Adipocyte (in vitro differentiated cells): ENCODE measurements at places on chromosomes 2 and 18.
A peak's percentile ranks its signal among the peaks of the same experiment; 100 is the strongest.

- no peak for DNase-seq
These were observed 5.2 kb downstream of the CD207 start for GRCh38 chr2:70830366-70830765.

DNA sequence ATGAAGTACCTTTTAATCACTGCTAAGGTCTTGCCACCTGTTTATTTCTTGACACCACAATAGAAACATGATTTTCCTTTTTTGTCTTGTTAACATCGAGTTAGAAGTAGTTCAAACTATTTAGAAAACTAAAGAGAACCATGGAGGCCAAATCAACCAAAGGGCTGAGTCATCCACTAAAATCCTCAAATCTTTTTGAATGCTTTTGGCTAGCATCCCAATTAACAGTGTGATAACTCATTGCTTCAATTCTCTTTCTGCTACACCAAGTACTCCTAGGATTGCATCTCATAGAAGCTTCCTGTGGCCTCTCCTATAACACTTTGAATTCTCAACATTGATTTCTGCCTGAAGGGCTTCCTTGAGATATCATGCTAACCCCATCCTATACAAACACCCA lies 159.9 kb upstream of the MMADHC start:
- DNase-seq, result no peak

GRCh38 chr2:218566296-218566695 lies 1.9 kb downstream of the USP37 start:
- DNase-seq, result no peak

- no peak for DNase-seq
These were observed 5.8 kb upstream of the DGUOK start for GRCh38 chr2:73920577-73921545.

- peak; percentile 26 for DNase-seq
These were observed 2056.8 kb upstream of the CELF4 start for GRCh38 chr18:39622431-39622830.

GRCh38 chr2:236730393-236730792 lies 160.8 kb downstream of the ACKR3 start:
- no peak for DNase-seq

DNA sequence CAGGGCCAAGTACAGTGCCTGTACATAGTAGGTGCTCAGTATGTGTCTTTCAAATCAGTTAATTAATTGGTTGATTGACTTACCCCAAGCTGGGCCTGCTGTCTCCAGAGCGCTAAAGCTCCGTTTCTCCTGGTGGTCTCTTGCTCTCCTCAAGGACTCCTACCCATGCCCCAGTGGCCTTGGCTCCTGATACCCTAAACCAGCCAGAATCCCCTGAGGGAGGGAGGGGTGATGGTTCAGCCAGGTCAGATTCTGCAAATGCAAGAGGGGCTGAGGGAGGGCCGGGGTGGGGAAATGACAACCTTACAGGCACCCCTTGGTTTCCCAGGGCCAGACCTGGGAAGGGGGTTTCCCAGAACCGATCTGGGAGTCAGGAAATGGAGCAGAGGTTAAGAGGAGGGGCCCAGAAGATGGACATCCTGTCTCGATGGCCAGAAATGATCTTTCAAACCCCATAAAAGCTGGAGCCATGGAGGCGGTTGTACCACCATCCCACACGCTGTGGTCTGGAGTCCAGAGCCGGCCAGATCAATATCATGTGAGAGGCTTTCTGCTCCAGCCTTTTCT lies 209.1 kb downstream of the TNS1 start:
- DNase-seq, result no peak

DNA sequence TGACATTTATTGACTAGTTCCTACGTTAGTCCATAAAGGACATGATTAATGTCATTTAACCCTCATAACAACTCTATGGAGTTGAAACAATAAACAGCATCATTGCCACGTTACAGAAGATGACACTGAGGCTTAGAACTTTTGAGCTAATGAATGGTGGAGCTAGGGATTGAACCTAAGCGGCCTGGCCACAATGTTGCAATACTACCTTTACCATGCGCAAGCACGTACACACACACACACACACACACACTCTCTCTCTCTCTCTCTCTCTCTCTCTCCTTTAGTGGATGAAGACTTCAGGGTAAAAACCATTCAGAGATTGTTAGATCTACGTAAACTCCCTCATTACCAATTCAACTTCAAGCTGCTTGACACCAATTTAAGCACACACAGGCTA lies 875 bp upstream of the MAP3K19 start:
- DNase-seq, result no peak

DNA sequence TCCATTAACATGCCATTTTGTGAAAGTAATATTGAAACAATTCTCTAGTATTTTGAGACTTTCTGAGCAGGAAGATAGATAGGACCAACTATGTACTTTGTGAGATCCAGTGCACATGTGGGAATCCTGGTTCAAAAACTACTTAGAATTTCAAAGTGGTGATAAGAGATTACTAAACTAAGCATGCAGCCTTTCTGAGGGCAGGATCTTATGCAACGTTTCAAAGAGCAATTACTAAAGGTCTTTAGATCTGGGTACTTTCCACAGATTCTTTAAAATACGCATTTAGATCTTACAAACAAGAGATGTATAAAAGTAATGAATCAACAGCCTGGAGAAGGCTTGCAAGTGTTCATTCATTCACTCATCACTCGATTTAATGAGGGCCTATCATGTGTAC lies 124.4 kb upstream of the TRIB2 start:
- no peak for DNase-seq

- peak; percentile 10 for DNase-seq
These were observed 186.6 kb downstream of the MTX2 start for GRCh38 chr2:176455816-176456291.

- peak; percentile 75 for DNase-seq
These were observed 158.9 kb downstream of the PRPF40A start for GRCh38 chr2:152558158-152558984.

DNA sequence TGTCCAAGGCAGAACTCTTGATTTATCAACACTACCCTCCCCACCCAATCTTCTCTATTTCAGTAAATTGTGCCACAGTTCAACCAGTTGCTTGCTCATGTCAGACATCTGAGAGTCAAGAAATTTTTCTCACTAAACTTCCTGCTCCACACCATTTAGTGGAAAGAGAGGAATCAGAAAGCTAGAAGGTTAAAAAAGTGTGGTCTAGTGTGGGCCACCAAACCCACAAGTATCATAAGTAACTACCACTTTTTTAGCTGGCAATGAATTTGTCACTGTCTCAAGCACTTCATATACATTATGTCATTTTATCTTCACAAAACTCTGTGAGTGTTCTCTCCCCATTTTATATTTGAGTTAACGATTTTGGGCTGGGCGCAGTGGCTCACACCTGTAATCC lies 16.6 kb upstream of the MSTN start:
- no peak for DNase-seq

GRCh38 chr18:57121542-57122112 lies 25.3 kb upstream of the BOD1L2 start:
- no peak for DNase-seq

- DNase-seq, result peak; percentile 18
These were observed 441.8 kb downstream of the NYAP2 start for GRCh38 chr2:225841314-225841713.

DNA sequence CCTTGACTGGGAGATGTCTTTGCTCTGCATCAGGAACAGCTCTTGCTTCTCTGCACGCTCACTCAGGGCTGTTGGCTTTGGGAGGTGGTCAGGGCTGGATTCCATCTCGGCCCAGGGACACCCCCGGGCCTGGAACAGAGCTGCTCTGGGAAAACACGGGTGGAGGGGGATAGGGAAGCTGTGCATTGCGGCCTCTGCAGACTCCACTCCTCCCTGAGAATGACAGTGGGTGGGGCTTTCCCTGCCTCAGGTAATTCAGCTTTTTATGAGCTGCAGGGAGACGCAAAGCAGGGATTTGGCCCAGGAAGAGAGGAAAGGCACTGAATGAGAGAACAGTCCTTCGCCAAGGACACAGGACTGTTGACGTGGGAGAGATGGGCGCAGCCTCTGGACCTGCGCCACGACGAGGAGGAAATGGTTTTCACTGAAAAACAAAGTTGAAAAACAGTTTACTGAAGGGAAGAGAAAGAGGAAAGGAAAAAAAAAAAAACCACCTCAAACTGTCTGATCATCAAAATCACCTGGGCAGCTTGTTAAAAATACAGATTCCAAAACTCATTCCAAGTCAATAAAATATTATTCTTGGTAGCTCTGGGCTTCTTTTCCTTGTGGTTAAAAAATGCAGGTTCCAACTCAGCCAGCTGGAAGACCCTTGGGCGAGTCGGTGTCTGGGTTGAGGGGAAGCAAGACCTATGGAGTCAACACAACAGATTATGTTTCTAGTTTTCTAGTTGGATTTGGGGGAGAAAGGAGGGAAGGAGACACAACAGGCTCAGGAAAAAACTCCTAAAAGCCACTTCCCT lies 194.0 kb downstream of the ZFP36L2 start:
- no peak for DNase-seq
